Activated CD4-positive, alpha-beta T cell treated with anti-CD3 and anti-CD28 coated beads, Interleukin-2, Interleukin-4, amounts not matched to agents 100 ng/mL and 50 ng/mL, durations not matched to agents 16 hours and 8 hours (primary cell): ENCODE measurements at places on chromosomes 12 and 14.

- no peak for DNase-seq
Observed at GRCh38 chr14:23555533-23555881, 564 bp upstream of the THTPA start.

- DNase-seq = no peak
Observed at GRCh38 chr12:112270673-112271072, 111.6 kb downstream of the HECTD4 start.

GRCh38 chr12:50042693-50043092, 14.7 kb upstream of the ASIC1 start:
- no peak for DNase-seq

- DNase-seq = no peak
Observed at GRCh38 chr12:100026241-100026640, 41.5 kb upstream of the ANKS1B start.

DNA sequence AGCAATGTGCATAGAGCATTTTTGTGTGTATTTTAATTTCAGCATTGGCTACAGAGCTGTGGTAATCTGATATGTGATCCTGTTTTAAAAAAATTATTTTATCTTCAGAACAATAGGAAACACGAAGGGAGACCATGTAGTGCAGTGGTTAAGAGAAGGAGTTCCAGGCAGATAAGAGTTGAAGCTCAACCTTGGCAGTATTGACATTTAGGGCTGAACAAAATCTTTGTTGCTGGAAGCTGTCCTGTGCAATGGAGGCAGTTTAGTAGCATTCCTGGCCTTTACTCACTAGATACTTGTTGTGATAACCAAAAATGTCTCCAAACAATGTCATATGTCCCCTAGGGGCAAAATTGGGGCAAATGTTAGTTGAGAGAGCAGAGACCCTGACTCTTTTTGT, 59.2 kb downstream of the CHST11 start:
- no peak for DNase-seq

- no peak for DNase-seq
Observed at GRCh38 chr14:66923251-66923650, 266.0 kb upstream of the GARIN2 start.

DNA sequence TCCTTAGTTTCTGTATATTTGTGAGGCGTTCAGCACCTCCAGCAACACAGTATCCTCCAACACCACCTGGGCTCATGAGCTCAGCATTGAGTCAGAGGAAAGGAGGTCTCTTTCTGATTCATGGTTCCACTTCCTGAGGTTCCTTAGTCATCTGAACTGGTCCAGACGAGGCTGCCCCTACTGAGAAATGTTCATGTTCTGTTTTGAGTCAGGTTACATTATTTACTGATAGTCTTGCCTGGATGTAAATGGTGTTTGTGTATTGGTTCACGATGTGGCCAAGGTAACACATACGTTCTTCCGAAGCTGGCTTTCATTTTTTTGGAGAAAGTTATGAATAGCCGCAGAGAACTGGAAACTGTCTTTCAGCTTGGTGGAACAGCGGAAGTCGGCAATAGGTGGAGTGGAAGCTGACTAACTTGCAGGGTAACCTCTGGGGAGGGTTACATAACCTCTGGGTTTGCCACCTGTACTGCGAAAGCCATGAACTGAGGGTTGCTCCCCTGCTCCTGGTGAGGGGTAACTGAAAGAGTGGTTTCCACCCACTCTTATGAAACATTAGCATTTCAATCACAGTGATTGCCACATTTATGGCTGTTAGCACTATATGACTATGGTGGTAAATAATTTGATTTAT, 42.2 kb upstream of the MANSC4 start:
- peak; percentile 94 for DNase-seq

GRCh38 chr12:69947897-69948296, 122.9 kb downstream of the MYRFL start:
- no peak for DNase-seq

GRCh38 chr12:108289350-108290161, 49.6 kb downstream of the CMKLR1 start:
- no peak for DNase-seq

GRCh38 chr12:107369679-107370078, 276.3 kb upstream of the CRY1 start:
- DNase-seq = peak; percentile 86

- peak; percentile 34 for DNase-seq
Observed at GRCh38 chr12:26126340-26127284, 1.8 kb upstream of the BHLHE41 start.

DNA sequence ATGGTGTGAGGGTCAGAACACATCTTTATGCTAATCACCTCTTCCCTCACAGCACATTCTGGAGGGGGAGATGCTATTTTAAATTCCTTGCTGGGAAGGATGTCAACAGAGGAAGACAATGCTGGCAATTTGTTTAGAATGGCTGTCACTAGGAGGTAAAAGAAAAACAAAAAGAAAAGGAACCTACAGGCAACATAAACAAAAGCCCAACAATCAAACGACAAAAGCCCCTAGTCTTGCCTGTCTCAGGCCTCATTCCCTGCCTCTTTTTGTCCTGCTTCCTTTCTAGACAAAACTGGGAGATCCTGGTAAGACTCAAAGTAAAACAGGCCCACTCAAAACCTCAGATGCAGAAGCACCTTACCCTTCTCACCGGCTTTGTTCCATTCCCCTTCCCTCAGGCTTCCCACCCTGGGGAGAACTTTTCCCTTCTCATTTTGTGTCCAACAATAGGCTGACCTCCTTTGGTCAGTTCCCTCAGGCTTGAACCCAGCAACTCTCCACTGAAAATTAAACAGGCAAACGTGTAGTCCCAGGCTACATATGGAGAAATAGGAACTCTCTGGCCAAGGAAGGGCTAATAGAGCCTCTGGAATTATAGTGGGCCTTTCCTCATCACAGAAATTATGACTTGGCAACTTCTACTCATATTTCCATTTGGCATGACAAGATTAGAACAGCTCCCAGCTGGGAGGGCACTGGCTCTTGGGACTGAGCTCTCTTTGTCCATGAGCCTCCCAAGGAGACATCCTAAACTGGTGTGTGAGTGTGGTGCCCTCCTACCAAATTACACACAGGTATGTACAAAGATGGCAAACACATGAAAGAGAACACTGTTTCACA, 193.0 kb downstream of the MON2 start:
- DNase-seq = no peak

DNA sequence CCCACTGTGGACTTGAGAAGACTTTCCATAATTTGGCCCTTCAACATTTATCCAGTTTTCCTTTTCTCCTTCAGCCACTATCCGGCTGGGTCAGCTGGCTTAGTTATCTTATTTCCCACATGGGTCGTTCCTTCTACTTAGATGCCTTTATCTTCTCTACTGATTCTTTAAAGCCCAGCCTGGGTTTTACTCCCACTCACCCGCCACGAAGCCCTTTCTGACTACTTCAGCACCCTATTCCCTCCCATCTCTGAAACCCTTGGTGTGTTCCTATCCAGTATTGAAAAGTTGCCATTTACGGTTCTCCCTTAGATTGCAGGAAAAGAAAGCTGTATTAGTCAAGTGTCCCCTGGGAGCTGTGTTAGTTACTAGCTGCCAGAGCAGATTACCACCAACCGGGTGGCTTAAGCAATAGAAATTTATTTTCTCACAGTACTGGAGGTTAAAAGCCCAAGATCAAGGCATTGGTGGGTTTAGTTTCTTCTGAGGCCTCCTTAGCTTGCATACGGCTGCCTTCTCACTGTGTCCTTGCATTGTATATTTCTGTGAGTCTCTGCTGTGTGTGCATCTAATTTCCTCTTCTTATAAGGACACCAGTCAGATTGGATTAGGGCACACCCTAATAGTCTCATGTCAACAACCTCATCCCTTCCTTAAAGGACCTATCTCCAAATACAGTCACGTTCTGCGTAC, 105.5 kb downstream of the GPATCH2L start:
- DNase-seq = no peak

DNA sequence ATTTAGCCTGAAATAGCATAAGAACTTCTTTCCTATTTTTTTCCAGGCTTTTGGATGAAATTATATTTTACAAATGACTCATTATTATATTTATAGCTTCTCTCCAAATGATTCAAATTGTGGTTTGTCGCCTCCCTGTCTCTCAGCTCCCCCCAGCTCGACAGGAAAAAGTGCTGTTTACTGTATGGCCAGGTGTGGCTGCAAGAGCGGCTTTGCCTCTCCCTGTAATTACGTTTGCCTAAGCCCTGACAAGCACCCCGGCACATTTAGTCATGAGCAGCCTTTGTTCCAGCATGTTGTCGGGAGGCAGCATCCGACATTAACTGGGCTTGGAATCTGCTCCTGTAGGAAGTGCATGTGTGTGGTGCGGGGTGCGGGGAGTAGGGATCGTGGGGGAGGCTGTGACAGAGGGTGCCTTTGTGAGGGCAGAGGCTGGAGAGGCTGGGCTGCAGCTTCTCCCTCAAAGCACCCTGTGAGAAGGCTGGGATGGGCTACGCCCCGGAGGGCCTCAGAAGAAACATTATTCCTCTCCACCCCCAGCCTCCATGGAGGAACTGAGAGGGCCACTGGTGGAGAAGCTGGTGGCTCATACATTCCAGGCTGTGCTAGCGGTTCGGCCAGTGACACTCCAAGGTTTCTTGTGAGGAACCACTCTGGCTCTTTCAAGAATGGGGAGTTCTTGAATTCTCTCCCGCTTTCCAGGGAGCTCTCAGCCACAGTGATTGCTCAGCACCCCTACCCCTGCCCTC, 42.1 kb upstream of the CTDSP2 start:
- peak; percentile 40 for DNase-seq

DNA sequence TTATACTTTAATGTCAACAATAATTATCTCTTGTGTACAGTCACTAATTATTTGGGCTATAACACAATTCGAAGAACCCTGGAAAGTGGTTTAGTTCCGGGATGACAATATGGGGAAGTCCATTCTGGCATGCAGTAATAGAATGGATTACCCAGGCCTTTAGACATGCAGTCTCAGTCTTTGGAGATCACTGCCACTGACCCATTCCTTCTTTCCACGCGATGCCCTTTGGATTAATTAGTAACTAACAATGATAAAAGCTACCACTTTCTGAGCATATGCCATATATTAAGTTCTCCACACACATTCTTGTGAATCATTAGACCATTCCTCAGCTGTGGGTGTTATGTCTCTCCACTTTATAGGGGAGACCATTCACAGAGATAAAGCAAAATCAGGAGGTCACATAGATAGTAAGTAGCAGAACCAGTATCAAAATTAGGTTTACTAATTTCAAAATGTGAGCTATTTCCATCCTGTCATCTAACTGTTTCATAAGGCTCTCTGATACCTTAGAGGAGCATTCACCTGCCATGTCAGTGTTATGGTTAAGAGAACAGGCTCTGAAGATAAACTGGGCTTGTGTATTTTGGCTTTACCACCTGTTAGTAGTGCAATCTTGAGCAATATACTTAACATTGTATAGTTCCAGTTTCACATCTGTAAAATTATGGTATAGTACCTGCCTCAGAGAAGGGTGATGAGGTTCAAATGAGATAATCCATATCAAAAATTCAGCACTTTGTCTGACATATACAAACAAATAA, 27.2 kb upstream of the KCNJ8 start:
- no peak for DNase-seq

DNA sequence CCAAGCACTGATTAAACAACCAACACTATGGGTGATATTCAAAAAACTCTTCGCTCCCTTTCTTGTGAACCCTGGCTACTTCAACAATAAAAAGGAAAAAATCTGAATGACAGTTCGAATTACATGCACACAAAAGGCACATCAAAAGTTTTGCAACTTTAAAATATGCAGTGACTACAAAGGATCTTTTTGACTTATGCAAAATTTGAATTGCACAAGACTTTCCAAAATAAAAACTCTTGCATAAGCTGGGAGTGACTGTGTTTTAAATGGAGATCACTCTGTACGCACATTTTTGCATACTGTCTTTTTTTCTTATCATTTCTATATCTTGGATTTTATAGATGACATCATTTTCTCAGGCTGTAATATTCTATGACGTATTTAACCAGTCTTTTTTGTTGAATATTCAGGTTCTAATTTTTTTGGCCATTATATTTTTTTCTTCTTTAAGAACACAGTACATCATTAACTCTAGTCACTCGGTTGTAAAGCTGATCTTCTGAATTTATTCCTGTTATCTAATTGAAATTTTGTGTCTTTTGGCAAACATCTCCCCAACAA, 667.6 kb upstream of the TBX3 start:
- DNase-seq = no peak

GRCh38 chr12:118325081-118325480, 47.6 kb downstream of the TAOK3 start:
- DNase-seq = no peak

DNA sequence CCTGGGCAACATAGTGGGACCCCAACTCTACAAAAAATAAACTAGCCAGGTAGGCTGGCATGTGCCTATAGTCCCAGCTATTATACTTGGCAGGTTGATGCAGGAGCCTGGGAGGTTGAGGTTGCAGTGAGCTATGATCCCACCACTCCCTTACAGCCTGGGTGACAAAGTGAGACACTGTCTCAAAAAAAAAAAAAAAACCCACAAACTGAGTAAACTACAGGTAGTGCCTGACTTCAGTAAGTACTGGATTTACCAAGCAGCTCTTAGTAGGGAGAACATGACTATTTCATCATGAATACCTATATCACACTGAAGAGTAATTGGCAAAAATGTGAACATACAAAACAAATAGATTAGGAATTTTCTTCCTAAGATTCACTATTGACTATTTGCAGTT, 32.4 kb upstream of the AP4S1 start:
- no peak for DNase-seq

- peak; percentile 59 for DNase-seq
Observed at GRCh38 chr12:87848248-87848868, 180.8 kb downstream of the C12orf50 start.

DNA sequence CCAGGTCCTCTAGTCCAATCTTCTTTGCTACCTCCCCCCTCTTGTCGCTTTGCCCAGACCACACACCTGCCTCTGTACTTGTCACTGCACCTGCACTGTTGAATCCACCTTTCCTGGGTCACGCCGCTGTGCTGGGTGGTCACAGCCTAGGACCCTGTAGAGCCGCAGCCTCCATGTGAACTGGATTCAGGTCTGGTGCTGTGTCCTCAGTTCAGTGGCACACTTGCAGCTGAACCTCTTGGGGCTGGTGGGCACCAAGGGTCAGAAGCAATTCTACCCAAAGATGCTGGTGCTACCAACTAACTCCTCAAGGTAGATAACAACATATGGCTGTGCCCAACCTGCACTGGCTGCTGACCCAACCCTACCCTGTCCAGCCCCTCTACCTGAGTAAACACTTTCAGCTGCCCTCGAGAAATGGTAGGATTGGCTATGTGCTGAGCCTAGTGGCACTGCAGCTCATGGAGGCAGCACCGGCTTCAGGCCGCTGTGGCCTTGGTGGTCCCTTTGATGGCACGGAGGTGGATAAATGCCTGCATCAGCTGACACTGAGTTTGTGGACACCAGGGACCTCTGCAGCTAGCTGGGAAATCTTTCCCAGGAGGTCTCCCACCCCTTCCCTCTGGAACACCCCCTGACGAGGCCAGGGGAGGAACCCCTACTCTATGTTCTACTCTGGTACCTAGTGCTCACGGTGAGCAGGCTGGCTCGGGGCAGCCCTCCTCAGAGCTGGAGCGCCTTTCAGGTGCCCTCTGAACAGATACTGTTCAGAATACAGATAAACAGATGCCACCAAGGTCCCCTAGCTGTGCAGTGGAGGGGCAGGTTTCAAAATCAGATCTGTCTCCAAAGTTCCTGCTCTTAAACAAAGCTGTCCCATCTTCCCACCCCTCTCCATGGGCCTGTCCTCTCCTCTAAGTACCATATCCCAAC, 14.3 kb downstream of the AGAP2 start:
- no peak for DNase-seq
